ENCODE measurements at places on chromosomes 1 and 21.

- no peak for DNase-seq
These were observed 24.0 kb downstream of the PGLYRP3 start for GRCh38 chr1:153288634-153289275.

- no peak for DNase-seq
These were observed 72.4 kb upstream of the BCAR3 start for GRCh38 chr1:93753791-93754763.

- no peak for DNase-seq
These were observed 1.8 kb downstream of the NHLH2 start for GRCh38 chr1:115839029-115839678.

DNA sequence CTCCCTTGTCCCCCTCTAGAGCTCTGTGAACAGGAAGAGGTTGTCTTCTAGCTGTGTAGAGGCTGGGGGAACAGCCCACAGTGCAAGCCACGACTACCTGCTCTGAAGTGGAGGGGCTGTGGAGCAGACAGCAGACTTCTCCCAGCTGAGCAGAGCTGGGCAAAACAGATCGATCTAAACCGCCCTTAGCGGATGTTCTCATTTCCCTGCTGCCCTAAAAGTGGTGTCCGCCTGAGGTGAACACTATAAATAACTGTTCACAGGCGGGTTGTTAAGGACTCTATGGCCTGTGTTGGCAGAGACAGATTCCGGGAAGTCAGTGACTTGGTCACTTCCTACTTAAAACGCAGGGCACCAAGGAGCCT lies 203.2 kb downstream of the RHOU start:
- no peak for DNase-seq

- DNase-seq = no peak
These were observed 13.2 kb upstream of the SCYL3 start for GRCh38 chr1:169906938-169907337.

DNA sequence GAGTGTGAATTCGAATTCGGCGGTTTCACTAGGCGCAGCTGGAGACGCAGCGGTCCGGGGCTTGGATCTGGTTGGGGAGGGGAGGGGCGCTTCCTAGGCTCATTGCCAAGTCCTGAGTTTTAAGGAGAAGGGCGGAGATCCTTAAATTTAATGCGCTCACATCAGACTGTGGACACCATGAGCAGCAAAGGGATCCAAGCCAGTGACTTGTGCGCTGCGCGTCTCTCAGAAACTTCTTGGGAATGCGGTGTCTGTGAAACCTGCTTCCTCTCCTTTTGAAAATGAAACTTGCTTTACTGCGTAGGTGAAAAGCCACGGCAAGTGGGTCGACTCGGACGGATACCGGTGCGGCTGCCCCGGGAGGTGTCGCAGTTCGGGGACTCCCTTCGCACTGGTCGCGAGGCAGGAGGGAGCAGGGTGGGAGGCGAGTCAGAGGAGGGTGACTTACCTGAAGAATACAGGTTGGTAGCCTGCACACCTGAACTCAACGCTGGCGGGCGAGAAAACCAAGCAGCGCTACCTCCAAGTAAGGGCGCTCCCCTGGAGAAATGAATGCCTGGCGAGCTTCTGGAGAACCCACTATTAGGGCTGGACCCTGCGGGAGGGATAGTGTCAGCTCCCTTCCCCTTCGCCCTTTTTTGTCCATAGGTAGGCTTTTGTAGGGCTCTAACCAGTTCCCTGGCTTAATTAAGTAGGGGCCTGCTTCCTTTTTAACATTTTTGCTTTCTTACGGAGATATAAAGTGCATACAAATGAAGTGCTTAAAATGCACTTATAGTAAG lies 992 bp downstream of the TENT5C start:
- DNase-seq = no peak

DNA sequence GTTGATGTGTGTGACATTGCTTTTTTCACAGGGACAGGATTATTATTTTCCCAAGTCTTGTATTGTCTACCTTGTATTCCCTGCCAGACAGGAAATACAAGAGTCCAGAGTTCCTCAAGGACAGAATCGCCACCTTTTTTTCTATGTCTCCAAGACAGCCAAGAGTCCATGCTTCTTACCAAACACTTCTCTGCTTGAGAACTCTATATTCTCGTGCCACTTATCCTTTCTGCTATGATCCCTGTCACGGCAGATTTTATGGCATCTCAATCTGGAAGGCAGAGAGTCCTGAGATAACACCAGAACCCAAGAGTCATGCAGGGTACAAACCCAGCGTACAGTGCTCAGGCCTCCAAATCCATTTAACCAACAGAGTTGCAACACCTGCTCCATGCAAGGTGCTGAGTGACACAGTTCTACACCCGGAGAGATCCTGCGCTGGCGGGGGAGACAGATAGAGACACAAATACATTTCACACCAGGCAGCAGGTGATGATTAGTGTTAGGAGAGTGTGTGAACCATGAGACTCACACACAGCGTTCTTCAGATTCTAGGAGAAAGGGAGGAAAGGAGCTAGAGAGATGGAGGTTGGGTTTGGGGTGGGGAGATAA lies 107.6 kb downstream of the NAV1 start:
- no peak for DNase-seq

DNA sequence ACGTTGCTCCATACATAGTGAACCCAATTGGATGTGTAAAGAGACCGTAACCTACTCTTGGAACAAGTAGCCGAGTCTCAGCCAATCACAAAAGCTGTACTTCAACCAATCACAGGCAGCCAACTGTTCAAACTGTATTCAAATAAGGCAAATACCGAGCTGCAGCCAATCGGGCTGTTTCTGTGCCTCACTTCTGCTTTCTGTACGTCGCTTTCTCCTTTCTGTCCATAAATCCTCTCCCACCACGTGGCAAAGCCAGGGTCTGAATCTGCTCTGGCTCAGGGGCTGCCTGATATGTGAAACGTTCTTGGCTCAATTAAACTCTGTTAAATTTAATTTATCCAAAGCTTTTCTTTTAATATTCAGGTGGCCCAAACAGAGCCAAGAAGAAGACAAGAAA lies 210.3 kb downstream of the URB2 start:
- no peak for DNase-seq

DNA sequence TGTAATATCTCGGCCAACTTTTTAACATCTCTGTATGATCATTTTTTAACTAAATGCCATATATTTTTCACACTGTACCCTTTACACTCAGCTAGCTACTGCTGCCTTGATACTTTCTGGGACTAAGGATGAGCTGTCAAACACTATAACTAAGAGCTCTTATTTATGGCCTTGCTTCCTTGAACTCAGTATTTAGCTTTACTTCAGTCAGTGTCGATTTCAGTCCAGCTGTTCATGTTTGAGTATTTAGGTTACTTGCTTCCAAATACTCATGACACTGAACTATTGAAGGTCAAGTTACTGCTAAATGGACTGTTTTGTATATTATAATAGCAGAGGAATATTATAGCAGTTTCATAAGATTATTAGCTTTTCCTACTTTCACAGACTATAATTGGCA lies 25.9 kb upstream of the USP25 start:
- DNase-seq = no peak
